H9 (cell line): ENCODE measurements at places on chromosomes 6 and 20.

- peak; percentile 51 for DNase-seq
These were observed 7.2 kb downstream of the ATP9A start for GRCh38 chr20:51760905-51761546.

- DNase-seq: no peak
These were observed 461.1 kb downstream of the MMUT start for GRCh38 chr6:49001856-49002541.

GRCh38 chr6:90677440-90677839 is 90.6 kb upstream of the MAP3K7 start:
- DNase-seq: no peak

GRCh38 chr6:143677577-143677890 is 231 bp upstream of the PHACTR2 start:
- no peak for DNase-seq

DNA sequence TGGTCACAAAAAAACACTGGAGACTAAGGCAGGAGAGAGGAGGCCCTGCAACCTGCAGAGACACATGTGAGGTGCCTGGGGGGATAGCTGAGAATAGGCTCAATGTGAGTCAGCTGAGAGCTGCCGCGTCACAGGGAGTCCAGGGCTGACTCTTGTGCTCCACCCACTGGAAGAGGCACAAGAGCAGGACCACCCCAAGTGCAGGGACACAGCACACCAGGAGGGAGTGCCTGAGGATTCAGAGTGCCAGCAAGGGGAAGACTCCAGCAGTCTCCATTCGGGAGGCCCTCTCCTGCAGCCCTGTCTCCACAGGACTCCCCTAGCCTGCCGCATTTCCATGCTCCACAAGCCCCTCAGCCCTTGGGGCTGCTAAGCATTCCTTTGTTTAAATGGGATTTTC is 105.5 kb downstream of the HUS1B start:
- DNase-seq: peak; percentile 79

- no peak for DNase-seq
These were observed 18.7 kb upstream of the SGK2 start for GRCh38 chr20:43539975-43540672.

GRCh38 chr6:21710216-21710615 is 116.7 kb downstream of the SOX4 start:
- DNase-seq: no peak

GRCh38 chr6:114055349-114055748 is 84.4 kb upstream of the HDAC2 start:
- no peak for DNase-seq

GRCh38 chr20:19375801-19376200 is 163.4 kb downstream of the SLC24A3 start:
- DNase-seq: no peak

- DNase-seq: no peak
These were observed 37.6 kb upstream of the KCNK5 start for GRCh38 chr6:39266782-39267355.

GRCh38 chr6:114888241-114888640 is 545.4 kb upstream of the HS3ST5 start:
- DNase-seq: no peak

DNA sequence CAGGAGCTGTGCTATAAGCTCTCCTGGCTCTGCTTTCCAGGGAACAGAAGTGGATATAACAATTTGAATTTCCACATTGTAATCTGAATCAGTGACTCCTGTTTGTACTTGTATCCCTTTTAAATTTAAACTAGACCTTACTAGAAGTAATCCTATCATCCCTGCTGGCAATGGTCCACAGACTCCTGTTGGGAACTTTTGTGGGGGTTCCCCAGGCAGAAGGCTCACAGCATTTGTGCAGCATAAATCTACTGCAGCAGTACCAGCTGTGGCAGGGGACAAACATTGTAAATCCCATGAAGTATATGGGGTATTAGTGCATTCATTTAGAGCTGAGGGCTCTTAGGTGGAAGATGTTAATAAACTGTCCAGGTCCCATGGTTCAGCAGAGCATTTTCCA is 12.0 kb upstream of the PDCD2 start:
- no peak for DNase-seq

GRCh38 chr20:4962241-4962855 is 39.0 kb downstream of the SLC23A2 start:
- no peak for DNase-seq

DNA sequence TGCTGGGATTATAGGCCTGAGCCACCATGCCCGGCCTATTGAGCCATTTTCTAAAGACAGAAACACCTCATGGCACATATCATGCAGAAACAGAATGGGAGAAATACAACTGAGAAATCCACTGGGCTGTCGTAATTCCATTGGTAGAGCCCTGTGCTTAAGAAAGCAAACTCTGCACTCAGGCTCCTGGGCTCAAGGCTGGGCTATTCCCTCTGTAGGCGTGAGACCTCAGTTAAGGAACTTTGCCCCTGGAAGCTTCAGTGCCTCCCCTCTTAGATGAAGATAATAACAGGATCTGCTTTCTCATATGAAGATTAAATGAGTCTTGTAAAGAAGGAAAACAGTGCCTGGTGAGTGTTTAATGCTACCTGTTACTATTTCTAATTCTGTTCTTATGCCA is 120.3 kb downstream of the PXDC1 start:
- DNase-seq: no peak

- DNase-seq: no peak
These were observed 25.5 kb downstream of the FASTKD5 start for GRCh38 chr20:3134151-3134550.

DNA sequence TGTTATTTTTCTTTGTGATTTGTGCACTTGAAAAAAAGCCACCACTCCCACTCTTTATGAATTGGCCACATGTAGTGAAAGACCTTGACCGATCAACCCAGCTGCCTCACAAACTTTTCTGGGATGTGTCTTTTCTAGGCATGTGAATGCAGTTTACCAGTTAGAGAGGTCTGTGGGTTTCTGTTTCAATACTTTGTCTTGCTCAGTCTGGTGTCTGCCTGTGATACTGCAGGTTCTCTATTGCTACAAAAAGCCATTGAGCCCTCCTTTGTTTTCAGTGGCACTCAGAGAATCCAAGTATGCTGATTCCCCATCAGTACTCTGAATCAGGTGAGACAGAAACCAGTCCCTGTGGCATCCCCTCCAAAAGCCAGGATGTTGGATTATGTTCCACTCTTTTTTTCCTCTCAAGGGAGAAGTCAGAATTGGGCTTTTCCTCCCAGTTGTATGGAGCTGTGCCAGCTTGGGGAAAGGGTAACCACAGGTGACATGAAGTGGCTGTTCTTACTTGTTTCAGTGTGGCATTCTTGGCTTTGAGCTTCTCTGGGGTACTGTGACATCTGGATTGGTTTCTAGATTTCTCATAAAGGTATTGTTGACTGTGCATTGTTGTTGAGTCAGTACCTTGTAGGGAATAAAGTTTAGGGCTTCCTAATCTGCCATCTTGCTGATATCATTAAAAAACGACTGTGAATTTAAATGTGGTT is 26.3 kb upstream of the ZFP64 start:
- DNase-seq: no peak

DNA sequence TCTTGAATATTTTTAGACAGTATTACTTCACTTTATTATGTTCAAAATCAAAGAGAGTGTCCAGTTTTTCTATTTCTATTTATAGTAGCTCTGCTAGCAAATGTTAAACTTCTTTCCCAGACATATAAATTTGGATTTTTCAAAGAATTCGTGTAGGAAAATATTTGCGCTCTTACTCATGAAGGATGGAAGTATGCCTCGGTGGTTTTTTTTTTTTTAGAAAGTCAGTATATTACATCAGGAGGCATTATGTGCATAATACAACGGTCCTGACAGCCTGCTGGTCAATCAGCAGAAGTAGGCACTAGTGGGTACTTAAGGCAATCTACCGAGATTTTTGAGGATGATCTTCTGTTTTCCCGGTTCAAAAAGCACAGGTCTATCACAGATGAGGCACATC is 249.3 kb downstream of the TBX18 start:
- DNase-seq: no peak

- DNase-seq: no peak
These were observed 7.8 kb downstream of the HRH3 start for GRCh38 chr20:62212299-62212698.

DNA sequence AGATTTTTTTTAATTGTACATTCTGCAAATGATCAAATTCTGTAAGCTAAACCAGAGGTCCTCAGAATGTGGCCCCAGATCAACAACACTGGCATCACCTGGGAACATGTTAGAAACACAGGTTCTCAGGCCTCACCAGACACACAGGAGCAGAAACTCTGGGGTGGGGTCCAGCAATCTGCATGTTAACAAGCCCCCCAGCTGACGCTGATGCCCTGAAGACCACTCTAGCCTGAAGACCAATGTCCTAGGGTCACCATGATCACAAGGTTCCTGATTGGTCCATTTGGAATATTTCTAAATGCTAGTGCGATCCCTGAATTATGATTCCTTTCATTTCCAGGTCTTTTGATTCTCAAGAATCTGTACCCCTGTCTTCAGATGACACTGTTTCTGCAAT is 2.4 kb upstream of the LY86 start:
- DNase-seq: no peak

GRCh38 chr6:27593200-27593818 is 120.4 kb upstream of the ZNF184 start:
- DNase-seq: no peak

DNA sequence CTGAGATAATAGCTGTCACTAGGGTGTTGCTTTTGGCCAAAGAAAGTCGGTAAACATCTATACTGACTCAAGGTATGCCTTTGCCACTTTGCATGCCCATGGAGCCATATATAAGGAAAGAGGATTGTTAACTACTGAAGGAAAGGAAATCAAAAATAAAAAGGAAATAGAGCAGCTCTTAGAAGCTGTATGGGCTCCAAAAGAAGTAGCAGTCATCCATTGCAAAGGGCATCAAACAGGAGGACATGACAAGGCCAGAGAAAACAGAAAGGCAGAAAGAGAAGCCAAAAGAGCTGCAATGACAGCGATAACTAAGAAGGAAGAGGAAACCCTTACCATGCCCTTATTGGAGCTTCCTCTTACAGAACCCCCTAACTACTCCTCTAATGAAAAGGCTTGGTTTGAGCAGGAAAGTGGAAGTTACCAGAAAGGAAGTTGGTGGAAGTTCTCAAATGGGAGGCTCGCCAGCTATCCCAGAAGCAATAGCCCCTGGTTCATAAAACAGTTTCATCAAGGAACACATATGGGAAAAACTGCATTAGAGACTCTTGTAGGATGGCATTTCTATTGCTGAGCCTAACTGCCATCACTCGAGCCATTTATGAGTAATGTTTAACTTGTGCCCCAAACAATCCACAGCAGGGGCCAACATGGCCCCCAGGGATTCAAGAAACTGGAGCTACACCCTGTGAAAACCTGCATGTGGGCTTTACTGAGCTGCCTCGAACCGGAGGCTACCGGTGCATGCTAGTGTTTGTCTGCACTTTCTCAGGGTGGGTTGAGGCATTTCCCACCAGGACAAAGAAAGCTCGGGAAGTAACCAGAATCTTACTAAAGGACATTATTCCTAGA is 7.0 kb downstream of the IL22RA2 start:
- no peak for DNase-seq

- no peak for DNase-seq
These were observed 172.9 kb upstream of the UST start for GRCh38 chr6:148573922-148574321.

DNA sequence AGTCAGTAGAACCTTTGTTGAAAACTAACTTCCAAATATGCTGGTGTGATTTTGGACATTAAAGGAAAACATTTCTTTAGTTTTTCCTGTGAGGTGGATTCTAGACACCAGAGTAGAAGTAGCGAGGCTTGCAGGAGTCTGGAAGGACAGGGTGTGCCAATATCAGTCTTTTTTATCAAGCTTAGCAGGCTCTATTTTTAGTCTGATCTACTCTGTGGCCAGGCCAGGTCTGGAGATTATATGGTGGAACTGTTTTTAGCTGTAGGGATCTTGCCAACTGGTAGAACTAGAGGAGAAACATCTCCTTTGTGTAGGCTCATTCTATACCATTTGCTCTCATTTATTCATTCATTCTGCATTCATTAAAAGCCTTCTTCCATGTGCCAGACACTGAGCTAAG is 42.7 kb downstream of the LRP11 start:
- no peak for DNase-seq

- DNase-seq: no peak
These were observed 286.7 kb upstream of the POU3F2 start for GRCh38 chr6:98547634-98548033.

GRCh38 chr20:14360416-14360815 is 23.0 kb upstream of the FLRT3 start:
- DNase-seq: no peak

GRCh38 chr6:6218759-6219085 is 101.7 kb downstream of the F13A1 start:
- no peak for DNase-seq

GRCh38 chr20:22490287-22491193 is 93.8 kb downstream of the FOXA2 start:
- peak; percentile 62 for DNase-seq

GRCh38 chr6:157981132-157981394 is 600 bp upstream of the SYNJ2 start:
- no peak for DNase-seq

- DNase-seq: no peak
These were observed 24.0 kb upstream of the SERINC1 start for GRCh38 chr6:122495612-122496011.

- DNase-seq: no peak
These were observed 149.4 kb downstream of the PREX1 start for GRCh38 chr20:48678421-48678820.

DNA sequence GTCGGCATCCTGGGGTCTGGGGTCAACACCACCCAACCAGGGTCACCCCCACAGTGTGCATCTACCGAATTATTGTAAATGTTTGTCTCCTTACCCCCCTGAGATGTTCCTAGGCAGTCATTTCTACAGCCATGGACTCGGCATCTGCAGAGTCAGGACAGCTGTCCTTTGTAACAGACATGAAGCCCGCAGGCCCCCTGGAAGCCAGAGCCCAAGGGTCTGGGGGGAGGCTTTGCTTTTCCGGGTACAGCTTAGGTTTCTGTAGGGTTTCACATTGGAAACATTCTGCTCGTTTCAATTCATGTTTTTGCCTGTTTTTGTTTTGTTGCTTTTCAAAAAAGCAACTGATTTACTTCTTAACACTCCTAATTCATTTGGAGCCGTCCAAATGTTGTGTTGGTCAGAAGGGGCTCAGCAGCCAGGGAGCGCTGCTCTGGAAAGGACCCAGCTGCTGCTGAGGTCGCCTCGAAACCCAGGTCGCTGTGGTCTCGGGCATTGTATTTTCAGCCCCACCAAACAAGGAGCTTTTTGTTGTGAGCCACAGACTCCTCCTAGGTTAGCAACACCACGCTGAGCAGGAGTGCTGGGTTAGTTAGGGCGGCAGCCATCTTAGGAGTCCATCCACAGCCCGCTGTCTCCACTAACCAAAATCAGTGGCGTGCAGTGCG is 160.4 kb downstream of the TMEM242 start:
- DNase-seq: no peak

DNA sequence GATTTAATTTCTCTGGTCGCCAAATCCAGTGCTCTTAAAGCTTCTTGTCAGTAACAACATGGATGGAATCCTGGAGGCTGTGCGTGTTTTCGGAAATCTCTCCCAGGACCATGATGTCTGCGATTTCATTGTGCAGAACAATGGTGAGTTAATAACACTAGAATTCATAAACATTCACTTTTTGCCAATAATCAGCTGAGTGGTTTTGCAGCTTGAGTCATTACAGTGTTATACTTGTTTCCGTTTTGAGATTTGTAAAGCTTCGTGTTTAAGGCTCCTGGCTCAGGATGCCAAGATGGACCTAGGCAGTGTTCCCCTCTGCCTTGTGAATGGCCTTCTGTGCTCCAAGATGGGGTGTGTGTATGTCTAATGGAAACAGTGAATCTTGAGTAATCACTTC is 113.8 kb downstream of the ARMC2 start:
- DNase-seq: no peak
